ENCODE measurements at places on chromosomes 7 and 10.

GRCh38 chr7:92306153-92306552, 60.4 kb downstream of the ANKIB1 start:
- DNase-seq, result no peak

DNA sequence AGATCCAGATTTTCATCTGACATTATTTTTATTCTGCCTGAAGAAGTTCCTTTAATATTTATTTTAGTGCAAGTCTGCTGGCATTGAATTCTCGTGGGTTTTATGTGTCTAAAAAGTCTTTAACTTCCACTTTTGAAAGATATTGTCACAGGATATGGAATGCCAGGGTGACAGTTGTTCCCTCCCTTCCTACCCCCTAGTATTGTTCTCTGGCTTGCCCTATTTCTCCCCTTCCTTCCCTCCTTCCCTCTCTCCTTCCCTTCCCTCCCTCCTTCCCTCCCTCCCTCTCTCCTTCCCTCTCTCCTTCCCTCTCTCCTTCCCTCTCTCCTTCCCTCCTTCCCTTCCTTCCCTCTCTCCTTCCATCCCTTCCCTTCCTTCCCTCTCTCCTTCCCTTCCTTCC, 14.9 kb downstream of the OLAH start:
- no peak for DNase-seq

DNA sequence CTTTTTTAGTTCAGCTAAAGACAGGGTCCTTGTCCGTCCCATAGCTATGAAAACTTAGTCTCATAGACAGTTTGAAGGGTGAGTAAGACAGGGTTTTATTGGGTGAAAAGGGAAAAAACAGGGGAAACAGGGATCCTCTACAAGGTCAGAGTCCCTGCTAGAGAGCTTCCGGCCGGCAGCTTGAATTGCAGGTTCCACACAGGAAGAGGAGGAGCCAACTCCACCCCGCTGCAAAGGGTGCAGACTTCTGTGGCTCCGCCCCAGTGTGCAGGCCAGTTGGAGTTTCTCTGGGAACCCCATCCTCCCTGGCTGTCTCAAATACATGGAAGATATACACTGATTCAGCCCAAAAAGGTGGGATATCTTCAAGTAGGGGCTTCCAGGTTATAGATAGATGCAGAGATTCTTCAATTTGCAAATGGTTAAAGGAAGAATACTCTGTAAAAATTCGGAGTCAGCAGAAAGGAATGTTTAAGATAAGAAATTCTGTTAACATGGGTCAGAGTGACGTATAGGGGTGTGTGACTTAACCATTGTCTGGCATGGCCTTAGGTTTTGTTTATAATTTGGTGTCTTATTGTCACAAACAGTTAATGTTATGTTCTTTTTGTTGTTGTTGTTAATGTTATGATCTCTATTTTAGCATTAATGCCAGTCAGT, 34.6 kb upstream of the HECW1 start:
- no peak for DNase-seq

GRCh38 chr10:123306290-123306689, 152.1 kb downstream of the BUB3 start:
- DNase-seq, result no peak

DNA sequence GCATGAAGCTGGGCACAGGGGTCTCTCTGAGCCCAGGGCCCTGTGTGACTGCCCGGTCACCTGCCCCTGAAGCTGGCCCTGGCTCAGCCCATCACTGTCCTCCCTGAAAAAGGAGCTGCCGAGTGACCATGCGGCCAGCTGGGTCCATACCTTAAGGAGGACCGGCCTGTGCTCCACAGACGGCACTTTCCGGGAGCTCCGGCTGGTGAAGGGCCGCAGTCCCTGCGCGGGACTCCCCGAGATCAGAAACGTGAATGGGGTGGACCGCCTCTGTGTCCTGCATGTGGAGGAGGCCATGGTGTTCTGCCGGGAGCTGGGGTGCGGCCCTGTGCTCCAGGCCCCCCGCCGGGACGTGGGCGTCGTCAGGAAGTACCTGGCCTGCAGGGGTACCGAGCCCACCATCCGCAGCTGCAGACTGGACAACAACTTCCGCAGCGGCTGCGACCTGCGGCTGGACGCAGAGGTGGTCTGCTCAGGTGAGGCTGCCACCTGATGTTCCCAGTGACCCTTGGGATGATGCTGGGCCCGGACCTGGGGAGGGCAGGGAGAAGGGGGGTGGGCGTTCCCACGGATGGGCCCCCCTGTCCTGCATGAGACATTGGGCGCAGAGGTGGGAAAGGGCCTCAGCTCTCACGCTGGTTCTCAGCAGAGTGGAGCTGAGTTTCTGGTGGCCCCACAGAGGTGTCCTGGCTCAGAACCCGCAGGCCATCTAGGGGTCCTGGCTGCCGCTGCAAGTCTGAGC, 3.5 kb downstream of the SCART1 start:
- no peak for DNase-seq

DNA sequence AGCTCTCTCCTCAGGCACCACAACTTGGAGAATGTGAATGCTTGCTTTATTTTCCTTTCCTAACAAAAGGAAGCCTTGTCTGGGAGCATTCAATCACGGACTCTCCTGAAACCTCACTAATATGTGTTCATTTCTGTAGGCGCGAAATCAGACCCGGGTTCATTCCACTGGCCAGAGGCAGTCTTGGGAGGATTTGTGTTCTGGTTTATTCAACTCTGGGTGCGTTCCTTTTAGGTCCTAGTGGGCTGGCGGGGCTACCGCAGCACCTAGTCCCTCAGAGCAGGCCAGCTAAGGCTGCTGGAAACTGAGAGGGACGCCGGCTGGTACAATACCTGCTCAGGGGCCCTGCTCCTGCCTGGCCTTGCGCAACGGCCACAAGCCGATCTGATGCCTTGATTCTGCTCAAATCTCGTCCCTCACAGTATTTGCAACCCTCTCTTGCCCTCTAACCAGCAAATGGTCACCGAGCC, 7.5 kb downstream of the HOXA4 start:
- no peak for DNase-seq

- DNase-seq, result no peak
Measured at GRCh38 chr10:103307594-103307993, 30.7 kb downstream of the INA start.

DNA sequence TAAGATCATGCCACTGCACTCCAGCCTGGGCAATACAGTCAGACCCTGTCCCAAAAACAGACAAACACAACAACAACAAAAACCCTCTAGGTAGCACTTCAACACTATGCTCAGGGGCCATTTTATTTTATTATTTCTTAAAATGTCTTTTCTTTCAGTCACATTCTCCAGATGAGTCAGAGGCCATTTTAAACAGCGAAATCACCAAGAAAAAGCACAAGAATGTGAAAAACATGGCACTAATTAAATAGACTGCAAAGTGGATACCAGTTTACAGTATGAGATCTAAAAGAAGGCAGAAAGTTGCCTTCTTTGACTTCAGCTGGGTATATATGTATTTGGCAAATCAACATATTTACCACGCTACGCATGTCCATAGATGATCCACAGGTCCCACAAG, 6.1 kb upstream of the FGL2 start:
- DNase-seq, result no peak

DNA sequence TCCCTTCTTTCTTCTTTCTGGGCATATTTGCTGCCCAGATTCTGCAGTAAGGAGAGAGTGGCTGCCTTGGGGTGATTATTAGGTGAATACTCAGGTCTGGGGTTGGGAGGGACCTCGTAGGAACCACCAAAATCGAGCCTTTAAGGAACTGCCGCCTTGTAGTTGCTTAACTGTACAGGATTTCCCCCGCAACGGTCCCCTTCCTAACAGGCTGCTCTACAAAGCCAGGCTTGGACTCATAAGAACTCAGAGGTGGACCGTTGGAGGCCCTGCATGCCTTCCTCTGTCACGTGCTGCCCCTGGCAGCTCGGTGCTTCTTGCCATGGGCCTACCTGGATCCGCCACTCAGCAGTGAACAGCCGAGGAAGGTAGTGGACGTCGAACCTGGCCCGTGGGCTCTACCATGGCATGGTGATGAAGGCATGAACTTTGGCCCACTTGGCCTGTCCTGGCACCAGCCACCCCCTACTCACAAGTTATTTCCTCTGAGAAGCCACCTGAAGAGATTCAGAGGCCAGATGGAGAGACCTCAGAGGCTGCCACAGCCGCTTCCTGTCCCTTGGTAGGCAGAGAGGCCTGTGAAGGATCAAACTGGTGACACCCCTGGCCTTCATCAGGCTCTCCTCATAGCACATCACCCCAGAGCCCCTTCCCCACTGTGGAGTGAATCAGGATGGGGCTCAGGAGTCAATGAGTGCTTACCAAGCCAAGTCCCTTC, 54.6 kb downstream of the NOD1 start:
- no peak for DNase-seq

- no peak for DNase-seq
Measured at GRCh38 chr7:45910855-45911254, 10.2 kb downstream of the IGFBP3 start.

- no peak for DNase-seq
Measured at GRCh38 chr10:91307489-91307888, 87.0 kb downstream of the PCGF5 start.

GRCh38 chr7:143050931-143051330, 1.2 kb upstream of the OR6V1 start:
- no peak for DNase-seq

GRCh38 chr7:27169658-27170425, 4.3 kb downstream of the HOXA10 start:
- peak; percentile 57 for DNase-seq

DNA sequence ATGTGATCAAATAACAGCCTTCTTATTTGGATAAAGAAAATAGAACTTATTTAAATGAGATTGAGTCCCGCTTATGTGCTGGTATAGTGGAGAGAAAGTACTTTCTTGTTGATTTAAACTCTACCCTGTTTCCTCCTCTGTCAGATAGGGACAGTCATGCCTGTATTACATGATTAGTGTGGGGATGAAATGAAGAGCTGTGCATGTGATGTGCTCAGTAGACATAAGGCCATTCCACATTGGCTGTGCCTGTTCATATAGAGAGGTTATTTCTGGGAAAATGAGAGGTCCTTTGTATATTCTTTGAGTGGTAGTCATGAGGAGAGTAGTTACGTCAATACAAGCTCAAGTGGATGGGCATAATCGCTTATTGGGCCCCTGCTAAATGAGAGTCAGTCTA, 5.7 kb downstream of the MTURN start:
- DNase-seq, result no peak

DNA sequence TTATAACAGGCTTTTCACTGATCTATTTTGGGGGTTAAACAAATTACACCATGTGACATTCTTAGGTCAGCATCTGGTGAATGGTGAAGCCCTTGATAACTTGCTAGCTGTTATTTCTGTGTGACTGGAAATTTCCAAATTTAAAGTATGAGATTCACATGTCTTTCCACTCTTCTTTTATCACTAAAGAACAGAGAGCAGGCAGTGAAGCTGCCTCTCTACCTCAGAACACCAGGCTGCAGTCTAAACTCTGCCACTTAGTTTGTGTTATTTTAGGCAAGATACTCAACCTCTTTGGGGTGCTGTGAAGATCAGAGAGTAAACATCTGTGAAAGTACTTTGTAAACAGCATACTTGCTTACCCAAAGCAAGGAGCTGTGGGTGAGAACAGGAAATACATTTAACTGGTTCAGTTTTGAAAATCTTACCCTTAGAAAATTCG, 15.5 kb upstream of the SP4 start:
- no peak for DNase-seq

GRCh38 chr10:47121336-47121735, 178.7 kb upstream of the GDF10 start:
- DNase-seq, result no peak

DNA sequence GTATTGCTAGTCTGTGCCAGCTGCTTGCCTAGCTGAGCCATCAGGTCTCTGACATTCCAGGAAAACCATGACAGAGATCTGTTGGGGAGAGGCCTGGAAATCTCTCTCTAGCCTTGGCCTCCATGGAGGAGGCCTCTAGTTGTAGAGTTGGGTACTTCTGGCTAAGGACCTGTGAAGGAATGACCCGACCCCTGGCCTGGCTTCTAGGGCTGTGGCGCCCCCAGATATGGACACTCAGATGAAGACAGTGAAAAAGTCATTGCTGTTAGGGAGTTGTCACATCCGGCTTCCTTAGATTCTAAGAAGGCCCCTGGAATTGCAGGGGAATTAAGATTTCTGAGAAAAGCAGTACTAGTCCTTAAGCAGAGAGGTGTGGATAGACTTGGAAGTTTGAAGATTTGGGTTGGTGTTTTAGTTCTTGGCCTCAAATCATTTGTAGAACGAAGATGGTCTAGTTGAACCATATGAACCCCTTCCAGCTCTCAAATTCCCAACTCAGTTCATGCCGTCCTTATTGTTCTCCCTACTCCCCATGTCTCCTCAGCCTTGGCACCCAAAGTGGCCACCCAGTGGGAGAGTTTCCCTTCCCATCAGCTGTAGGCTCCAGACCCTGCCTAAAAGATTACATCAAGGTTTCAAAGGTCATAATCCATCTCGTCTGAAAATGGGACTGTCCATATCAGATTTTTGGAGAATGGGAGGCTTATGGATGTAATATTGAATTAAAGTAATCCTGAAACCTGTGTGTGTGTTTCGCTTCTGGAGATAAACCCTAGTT, 7.0 kb downstream of the HHEX start:
- no peak for DNase-seq

DNA sequence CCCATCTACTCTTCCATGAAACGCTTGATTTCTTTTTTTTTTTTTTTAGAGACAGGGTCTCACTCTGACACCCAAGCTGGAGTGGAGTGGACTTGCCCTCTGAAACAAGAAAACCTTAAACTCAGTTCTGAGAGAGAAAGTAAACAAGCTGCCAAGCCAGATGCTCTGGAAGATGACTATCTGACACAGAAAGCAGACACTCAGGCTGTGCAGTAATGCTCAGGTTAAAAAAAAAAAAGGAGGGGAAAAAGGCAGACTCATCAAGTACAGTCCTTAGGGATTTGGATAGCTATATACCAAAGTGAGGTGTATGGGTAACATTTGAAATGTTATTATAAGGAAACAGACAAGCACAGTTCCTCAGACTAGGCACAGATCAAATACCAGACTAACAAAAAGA, 80.5 kb downstream of the IDE start:
- DNase-seq, result no peak

- DNase-seq, result no peak
Measured at GRCh38 chr10:119238577-119238976, 31.2 kb downstream of the GRK5 start.

GRCh38 chr10:88968391-88968790, 15.8 kb upstream of the ACTA2 start:
- no peak for DNase-seq

DNA sequence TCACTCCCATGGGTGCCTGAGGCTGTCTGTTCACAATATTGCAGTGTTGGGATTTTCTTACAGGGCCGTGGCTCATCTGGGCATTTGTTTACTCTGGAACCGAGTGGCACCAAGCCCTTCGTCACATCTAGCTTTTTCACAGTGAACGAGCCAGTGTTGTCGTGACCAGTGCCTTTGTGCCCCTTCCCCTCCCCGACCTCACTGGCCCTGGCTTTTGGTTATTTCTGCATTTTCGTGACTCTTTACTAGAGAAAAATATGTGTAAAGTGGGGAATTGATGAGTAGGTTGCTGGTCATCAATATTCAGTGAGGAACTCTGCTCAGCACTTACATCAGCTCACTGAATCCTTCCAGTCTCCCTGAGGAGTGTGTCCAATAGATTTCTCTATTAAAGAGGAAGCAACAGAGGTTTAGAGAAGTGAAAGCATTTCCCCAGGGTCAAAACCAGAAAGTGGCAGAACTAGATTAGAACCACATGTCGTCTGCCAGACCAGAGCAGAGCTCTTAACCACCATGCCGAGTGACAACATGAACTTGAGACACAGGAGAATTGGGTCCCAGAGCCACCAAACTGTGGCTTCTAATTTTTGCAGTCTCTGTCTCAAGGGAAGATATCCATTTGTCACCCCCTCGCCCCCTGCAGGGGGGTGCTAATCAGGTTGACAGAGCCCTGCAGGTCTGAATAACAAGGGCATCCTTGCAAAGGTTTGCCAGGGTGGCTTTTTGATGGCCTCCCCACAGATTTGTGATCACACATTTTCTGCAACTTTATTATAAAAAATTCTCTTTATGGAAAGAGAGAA, 125.3 kb downstream of the CHN2 start:
- peak; percentile 55 for DNase-seq

Measured in GDM1 (cell line).